ENCODE measurements at places on chromosomes 3 and 15.

DNA sequence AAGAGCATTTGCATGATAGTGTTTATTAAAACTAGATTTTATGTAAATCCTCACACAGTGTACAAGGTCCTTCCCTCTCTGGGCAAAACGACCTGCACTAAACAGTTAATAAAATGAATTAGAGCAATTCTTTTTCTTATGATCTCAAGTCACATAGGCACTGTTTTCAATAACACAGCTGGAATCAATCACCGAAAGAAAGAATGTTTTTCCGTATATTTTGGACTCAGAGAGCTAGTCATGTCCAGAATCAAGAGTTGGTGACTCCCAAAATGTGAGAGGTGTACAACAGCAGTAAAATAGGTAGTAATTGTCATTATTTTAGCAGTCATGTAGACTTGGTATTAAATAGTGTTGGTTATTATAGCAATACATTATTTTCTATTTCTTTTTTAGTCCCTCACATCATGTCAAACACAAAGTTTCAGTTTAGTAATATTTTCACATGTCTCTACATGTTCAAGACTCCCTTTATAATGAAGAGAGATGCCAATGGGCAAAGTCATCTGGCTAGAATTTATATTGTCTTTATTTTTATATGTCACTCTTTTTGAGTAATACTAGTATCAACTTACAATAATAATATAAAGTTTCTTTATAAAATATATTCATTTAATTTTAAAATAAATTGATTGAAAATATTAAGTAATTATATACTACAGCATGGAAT, 448.6 kb upstream of the CDIN1 start:
- no peak for DNase-seq

- peak; percentile 15 for DNase-seq
Observed at GRCh38 chr15:85854345-85855097, 59.8 kb upstream of the KLHL25 start.

- DNase-seq, result no peak
Observed at GRCh38 chr3:12828751-12829150, 12.6 kb downstream of the RPL32 start.

DNA sequence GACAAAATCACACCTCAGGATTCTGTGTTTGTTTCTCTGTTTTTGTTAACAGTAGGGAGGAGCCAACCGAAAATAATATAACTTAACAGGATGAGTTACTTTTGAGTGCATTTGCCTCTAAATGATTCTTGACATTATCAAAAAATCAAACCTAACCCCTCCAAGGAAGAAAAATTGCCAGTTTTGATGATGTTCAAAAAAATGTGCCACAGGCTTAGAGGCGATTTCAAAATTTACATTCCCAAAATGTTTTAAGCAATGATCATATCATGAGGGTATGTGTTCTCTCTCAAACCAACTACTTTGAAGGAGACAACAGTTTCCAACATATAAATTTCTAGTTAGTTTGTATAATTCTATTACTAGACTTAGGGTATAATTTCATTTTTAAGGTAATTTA, 6.7 kb downstream of the VGLL3 start:
- DNase-seq, result no peak

GRCh38 chr15:98753726-98754656, 105.7 kb downstream of the IGF1R start:
- no peak for DNase-seq

DNA sequence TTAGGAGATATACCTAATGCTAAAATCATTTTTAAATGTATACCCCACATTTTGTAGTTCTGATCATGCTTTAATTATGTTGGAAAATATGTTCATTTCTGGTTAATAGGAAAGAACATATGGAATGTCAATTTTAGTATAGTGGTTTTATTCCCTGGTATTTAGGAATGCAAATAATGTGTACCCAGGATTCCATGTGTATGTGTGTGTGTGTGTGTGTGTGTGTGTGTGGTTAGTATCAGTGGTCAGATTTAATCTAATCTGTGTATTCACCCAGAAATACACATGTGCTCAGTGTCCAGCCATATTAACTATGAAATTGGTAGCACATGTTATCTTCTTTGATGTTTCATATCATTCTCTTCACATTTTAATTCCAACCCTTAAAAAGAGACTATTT, 233.5 kb upstream of the DCBLD2 start:
- DNase-seq, result no peak

DNA sequence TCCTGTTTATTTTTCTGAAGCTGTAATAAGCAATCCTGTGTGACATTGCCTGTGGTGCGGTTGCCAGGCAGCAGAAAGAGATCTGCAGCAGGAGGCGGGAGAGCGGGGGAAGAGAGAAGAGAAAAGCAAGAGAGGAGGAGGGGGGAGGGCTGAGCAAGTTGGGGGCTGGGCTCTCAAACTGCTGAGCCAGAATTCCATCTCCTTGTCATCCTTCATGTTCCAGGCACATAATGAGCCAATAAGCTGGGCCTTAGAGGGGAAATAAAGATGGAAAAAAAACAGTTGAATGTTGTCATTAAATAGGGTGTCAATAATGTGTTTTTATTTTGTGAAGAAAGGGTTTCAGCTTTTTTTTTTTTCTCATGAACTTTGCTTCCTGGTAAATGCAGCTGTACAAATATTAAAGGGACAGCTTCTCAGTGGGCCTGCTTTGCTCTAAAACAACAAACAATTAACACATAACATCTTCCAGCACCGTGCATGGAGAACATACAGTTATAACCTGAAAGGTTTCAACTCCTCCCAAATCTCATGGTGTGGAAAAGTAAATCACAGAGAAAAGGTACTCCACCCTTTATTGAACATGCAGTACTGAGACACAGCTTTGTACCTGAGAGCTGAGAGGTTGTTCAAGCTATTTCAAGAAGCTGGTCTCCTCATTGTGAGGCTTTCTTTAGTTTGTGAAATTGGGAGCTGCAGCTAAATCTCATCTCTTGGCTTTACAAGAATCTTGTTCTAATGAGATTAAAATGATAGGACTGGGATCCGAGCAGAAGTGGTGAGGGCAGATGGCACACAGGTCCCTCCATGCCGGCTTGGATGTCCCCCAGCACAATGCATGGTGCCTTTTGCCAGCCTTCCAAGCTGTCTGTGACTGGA, 451.1 kb upstream of the KCNMB2 start:
- DNase-seq, result peak; percentile 88

DNA sequence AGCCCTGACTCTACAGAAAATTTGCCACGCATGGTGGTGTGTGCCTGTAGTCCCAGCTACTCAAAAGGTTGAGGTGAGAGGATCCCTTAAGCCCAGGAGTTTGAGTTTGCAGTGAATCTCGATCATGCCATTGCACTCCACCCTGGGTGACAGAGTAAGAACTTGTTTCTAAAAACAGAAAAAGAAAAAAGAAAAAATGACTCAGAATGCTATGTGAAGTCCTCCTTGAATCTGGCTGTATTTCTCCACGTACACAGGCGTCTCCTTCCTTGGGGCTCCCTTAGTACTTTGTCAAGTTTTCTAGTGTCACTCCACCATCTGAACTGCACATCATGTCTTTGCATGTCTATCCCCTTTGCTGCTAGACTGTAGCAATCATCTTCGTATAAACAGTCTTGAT, 104.4 kb downstream of the LMLN start:
- no peak for DNase-seq

DNA sequence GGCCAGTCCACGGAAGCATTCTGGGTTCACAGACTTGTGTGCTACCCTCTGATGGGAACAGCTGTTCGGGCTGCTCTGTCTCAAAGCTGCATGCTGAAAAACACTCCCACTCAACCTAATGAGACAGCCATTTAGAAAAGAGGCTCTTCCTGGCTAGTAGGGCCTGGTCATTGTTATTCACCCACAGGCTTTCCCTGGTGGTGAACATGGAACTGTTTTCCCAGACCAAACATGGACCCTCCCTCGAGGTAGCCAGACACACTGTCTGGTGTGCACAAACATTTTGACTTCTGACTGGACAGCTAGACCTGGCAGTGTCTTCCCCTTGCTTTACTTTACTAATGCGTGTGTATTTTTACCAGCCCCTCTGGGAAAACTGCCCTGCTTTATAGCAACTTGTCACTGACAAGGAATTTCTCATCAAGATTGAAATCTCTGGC, 39.0 kb downstream of the MECOM start:
- DNase-seq, result no peak
